Aortic smooth muscle cell (primary cell): ENCODE measurements at places on chromosomes 2 and 18. TPM values are rescaled to one million over a fixed set of nuclear protein-coding genes. Genes with fewer than 3 reads are reported as not detected.

The AGFG1 gene
- total RNA-seq: 43.7 and 53.1 TPM in 2 replicates

The ADGRF3 gene
- total RNA-seq: 0.12 and 0.26 TPM in 2 replicates

The SOWAHC gene
- total RNA-seq: 16.9 and 18.4 TPM in 2 replicates

The GKN1 gene
- not detected in 2 replicates for total RNA-seq

The ABCA12 gene
- total RNA-seq: under 0.01 TPM in 2 replicates

The GCG gene
- total RNA-seq: not detected in 2 replicates

The MC4R gene
- total RNA-seq: not detected in 2 replicates

The DSG3 gene
- under 0.01 TPM in 1 of 2 replicates, not detected in the other for total RNA-seq

The ZAP70 gene
- not detected in 2 replicates for total RNA-seq

The SMYD1 gene
- not detected in 2 replicates for total RNA-seq

The VWC2L gene
- under 0.01 TPM in 1 of 2 replicates, not detected in the other for total RNA-seq

The ABCG5 gene
- total RNA-seq: under 0.01 TPM in 1 of 2 replicates, not detected in the other

The HOXD13 gene
- not detected in 2 replicates for total RNA-seq

The ELOA2 gene
- not detected in 2 replicates for total RNA-seq

The PNKD gene
- total RNA-seq: 27.5 and 29.1 TPM in 2 replicates

The CRYGC gene
- total RNA-seq: not detected in 2 replicates

The ITGA6 gene
- 5.7 and 10.3 TPM in 2 replicates for total RNA-seq

The UGT1A10 gene
- not detected in 2 replicates for total RNA-seq

The LBX2 gene
- 1.6 and 2.2 TPM in 2 replicates for total RNA-seq

The BUB1 gene
- total RNA-seq: 19.3 and 28.0 TPM in 2 replicates

The IL36A gene
- not detected in 2 replicates for total RNA-seq

The LYPD6 gene
- total RNA-seq: 0.06 and 0.13 TPM in 2 replicates

The PLA2R1 gene
- total RNA-seq: 50.0 and 68.2 TPM in 2 replicates

The MITD1 gene
- total RNA-seq: 22.3 and 24.2 TPM in 2 replicates

The QPCT gene
- 2.5 and 3.6 TPM in 2 replicates for total RNA-seq

The PSTPIP2 gene
- 1.8 and 2.7 TPM in 2 replicates for total RNA-seq

The TMEM169 gene
- 0.40 and 0.56 TPM in 2 replicates for total RNA-seq

The ANKRD23 gene
- total RNA-seq: 1.1 and 1.9 TPM in 2 replicates

The CYTIP gene
- total RNA-seq: 1.7 and 2.4 TPM in 2 replicates

The C1QL2 gene
- total RNA-seq: not detected in 2 replicates

The PDCD1 gene
- total RNA-seq: not detected in 2 replicates

The MYO5B gene
- total RNA-seq: 0.06 and 0.13 TPM in 2 replicates

The GREB1L gene
- total RNA-seq: 0.25 and 1.2 TPM in 2 replicates

The CCDC74A gene
- total RNA-seq: 7.3 and 8.7 TPM in 2 replicates

The ACADL gene
- total RNA-seq: 0.26 and 0.44 TPM in 2 replicates

The CTAGE1 gene
- 0.12 TPM in 1 of 2 replicates, not detected in the other for total RNA-seq

The SLC25A12 gene
- total RNA-seq: 21.4 and 23.8 TPM in 2 replicates

The CERS6 gene
- total RNA-seq: 6.7 and 7.4 TPM in 2 replicates

The ICOS gene
- total RNA-seq: not detected in 2 replicates

The SESTD1 gene
- total RNA-seq: 34.6 and 67.1 TPM in 2 replicates

The DSG4 gene
- total RNA-seq: not detected in 2 replicates

The PCARE gene
- total RNA-seq: not detected in 2 replicates

The AGAP1 gene
- total RNA-seq: 7.9 and 8.0 TPM in 2 replicates

The RASGRP3 gene
- total RNA-seq: 2.5 and 3.4 TPM in 2 replicates

The UGT1A8 gene
- not detected in 2 replicates for total RNA-seq

The GAL3ST2 gene
- not detected in 2 replicates for total RNA-seq

The CD207 gene
- total RNA-seq: not detected in 2 replicates

The INO80B gene
- 14.3 and 15.0 TPM in 2 replicates for total RNA-seq

The TRIM43 gene
- total RNA-seq: not detected in 2 replicates

The MOGAT1 gene
- not detected in 2 replicates for total RNA-seq

The TWIST2 gene
- total RNA-seq: 17.8 and 28.1 TPM in 2 replicates

The SLC5A7 gene
- not detected in 2 replicates for total RNA-seq

The SERPINB13 gene
- total RNA-seq: not detected in 2 replicates

The DSG1 gene
- not detected in 2 replicates for total RNA-seq

The CDKL4 gene
- total RNA-seq: 1.2 and 1.7 TPM in 2 replicates

The KRTCAP3 gene
- 0.13 and 0.37 TPM in 2 replicates for total RNA-seq

The SLC4A5 gene
- total RNA-seq: under 0.01 and 0.31 TPM in 2 replicates
